ENCODE measurements at places on chromosomes 5 and 9. TPM values are rescaled to one million over a fixed set of nuclear protein-coding genes. Genes with fewer than 3 reads are reported as not detected.
A peak's percentile ranks its signal among the peaks of the same experiment; 100 is the strongest.

ACTBL2 gene
- not detected for total RNA-seq

PCDHA9 gene
- total RNA-seq, result 18.9 TPM

PCDHGA2 gene
- total RNA-seq, result 3.0 TPM

DNA sequence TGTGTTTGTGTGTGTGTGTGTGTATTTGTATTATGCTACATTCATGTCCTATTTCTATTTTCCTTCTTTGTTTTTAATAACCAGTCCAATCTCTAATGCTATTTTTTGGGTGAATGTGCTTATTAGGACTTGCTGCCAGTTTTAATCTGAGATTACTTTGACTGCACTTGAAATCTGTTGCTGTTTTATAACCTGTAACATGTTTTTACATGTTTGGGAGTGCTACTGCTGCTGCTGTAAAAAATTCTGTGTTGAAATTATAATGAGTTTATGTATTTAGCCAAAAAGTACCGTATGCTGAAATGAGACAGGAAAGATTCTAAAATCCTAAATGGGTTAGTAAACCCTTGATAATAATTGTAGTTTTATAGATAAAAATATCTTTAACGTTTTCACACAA, 104.7 kb upstream of the SSBP2 start:
- DNase-seq, result no peak

DNA sequence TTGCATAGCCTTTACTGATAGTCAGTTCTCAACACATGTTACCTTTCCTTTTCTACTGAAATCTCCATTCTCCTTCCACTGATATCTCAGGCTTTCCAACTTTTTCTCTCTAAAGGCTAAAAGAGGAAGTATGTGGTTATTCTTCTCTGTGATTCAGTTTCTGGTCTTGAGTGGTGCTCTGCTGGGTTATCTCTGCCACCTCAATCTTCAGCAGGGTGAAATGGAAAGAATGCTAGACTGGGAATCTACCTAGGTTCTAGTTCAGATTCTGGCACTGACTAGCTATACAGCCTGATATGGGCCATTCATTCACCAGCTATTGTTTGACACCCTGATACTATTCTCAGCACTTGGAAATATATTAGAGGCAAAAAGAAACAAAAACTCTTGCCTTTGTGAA, 124.9 kb upstream of the GRIA1 start:
- DNase-seq, result no peak

DNA sequence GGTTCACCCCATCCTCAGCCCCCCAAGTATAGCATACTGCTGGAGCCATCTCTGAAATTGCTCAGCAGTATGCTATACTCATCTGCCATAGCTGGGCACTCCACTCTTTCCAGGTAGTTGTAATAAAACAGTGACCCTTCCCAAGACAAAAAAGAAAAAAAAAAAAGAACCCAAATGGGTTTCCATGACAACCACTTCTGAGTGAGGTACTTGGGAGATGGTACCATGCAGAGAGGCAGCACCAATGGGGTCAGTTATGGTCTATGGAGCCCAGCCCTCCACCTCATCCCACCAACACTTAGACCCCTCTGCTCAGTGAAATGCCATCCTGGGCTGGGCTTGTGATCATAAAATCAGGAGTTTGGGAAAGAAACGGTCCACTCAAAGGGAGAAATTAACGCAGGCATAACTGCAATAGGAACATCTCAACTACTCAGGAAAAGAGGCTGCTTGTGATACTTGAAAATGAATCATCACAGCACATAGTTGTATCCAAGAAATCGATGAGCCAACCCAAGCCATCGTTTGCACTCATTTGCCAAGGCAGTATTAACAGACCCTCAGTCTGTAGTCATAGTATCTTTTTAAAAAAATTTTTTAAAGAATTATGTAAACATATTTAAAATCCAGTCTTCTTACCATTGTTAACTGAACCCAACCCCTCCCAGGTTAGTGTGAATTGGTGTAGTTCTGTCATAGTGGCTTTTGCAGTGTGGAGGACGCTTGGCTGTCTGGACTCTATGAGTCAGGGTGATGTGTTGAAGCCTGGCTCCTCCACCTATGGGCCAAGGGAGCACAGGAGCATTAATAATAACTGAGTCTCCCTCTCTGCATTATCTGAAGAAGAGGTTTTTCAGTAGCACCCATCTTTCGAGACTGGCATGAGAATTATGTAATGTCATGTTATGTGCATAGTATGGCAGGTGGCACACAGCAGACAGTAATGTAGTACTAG, 402.7 kb downstream of the SPOCK1 start:
- no peak for DNase-seq

DNA sequence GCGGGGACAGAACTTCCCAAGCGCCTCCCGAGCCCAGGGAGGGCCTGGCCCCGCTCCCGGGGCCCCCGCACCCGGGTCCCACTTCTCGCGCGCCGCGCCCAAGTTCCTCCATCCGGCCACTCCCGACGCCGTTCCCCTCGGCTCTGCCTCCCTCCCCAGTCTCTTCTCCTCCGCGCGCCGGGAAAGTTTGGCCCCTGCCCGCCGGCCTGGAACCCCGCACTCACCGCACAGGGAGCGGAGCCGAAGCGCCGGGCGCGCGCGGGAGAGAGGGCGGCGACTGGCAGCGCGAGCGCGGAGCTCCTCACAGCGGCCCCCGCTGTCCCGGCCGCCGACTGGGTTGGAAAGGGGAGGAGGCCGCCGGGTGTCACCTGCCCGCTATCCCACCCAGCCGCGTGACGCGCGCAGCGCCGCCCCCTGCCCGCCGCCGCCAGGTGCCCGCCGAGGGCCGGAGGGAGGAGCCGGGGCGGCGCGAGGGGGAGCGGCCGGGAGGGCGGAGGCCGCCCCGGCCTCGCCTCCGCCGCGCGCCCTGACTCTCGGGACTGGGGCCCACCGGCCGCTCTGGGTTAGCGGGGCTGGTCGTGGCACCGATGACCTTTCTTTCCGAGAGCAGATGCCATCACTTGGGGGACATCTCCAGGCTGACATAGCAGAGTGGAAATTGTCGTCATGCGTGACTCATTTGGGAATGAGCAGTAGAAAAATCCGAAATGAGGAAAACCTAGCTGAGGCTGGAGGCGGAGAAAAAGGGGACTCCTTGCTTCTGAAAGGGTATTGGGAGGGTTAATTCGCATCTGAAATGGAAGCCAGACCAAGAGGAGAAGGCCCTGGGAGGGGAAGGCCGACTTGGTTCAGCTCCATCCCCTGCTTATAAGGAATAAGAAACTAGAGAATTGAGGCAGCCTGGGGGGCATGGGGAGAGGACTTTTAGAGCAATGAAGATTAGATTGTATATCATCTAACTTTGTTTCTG, at the start of gene ELOVL7:
ELOVL7 (minus strand) TSS at position 334 of the 970 bp plus-strand sequence. CDS start 56,872 bp downstream, outside the sequence.
- DNase-seq, result peak; percentile 68

DNA sequence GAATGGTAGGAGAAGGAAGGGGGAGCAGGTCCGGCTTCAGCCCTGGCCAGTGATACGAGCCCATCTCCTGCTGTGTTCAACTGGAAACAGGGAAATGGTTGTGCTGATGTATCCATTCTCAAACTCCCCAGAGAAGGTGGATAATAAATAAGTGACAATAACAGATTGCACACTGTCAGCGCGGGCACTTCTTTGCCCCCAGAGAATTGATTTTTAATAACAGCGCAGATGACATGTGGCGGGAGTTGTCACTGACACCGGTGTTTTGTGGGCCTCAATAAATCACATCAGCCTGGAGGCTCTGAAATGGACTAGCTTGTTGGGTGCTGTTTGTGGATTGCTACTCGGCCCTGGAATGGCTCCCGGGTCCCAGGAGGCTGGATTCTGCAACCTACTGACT, 141.4 kb upstream of the PANK3 start:
- DNase-seq, result no peak

- DNase-seq, result no peak
These were observed 334.7 kb upstream of the PIK3R1 start for GRCh38 chr5:67880876-67881275.

DNA sequence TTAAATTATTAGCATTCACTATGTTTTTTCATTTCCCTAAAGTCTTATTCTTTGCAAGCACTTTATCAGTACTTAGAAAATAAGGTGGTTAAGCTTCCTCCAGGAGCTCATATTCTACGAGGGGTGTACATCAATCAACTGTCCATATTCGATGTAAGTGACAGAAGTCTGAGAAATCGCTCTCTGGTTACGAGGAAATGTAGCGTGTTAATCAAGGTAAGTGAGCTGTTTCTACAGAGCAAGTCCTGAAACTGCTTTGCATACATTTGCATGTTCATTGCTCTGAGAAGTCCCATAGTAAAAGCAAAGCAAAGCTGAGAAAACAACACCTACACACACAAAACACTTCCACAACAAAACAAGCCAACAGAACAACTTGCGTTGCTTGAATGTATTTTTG, 893.9 kb upstream of the DMAC1 start:
- DNase-seq, result no peak

DNA sequence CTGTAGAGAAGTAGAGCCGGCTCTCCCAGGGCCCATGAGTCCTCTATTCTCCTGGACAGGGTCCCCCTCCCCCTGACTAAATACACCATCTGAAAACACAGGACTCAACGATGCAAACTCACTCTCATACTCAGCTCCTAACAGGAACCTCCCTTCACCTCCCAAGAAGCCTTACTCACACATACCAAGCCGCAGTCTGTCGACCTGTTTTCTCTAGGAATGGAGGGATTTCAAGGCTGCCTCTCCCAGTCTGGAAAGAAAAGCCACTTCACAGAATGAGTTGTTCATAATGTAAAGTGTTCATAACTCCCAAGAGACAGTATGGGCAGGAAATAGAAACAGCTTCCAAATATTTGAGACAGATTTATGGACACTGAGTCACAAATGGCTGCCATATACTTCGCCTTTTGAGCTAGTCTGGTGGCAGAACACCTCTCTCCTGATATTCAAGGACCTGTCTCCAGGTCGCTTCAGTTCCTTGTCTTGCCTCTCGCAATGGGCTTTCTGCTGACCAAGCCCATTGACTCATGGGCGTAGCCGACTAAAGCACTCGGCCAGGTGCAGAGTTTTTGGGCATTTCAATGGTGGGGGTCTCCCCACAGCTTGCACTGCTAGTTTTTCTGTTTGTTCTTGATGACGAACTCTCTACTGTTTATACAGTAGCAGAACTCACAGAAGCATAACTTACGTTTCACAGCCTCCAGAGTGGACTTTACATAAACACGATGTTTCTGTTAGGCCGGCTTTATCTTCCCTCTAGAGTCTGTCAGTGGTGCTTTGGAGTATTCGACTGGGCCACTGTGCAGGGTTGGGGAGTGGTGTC, 25.0 kb upstream of the IL17B start:
- DNase-seq, result no peak

DNA sequence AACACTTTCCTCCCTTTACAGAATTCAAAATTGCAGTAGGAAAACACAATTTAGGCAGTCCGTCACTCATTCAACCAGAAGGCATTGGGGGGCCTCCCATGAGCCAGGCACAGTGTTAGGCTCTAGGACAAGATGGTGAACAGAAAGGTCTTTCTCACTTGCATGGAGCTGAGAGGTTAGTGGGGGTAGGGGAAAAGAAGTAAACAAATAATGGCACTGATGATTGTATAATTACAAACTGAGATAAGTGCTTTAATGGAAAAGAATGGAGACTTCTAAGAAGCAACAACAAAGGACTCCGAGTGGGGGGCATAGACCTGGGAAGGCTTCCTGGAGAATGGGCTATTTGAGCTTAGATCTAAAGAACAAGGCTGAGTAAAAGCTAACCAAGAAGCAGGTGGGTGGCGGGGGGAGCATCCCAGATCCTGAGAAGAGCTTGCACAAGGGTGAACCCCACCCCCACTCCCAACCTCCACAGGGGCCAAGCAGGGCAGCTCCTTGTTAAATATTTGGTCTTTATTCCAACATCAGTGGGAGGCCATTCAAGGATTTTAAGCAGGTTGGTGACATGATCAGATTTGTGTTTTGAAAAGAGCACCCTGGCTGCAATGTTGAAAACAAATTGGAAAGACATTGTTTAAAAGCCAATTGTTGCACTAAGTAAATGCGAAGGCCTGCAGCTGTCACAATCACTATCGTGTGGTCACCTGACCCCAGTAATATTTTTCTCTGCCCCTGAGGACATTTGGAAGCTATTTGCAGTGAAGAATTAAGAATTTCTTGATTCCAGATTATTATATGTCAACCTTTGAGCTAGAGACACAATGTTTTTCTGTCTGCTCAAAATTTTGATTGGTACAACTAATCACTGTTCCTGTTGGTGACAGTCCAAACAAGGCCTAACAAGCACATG, 73.9 kb upstream of the EFNA5 start:
- DNase-seq, result no peak

DNA sequence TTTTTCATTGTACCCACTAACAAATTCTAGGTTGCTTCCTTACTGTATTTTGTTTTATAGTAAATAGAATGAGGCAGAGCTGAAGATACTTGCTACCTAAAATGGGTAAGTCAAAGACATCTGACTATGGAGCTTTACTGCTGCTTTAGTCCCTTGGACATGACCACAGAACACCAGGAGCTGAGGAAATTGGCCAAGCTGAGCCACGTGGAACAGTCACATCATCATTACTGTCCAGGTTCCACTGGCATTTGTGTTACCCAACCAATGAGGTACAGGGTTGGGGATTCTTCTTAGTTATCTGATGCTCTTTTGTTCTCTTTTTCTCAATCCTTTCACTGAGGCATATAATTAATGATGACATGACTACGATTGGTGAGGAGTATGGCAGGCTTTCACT, 47.1 kb downstream of the SSBP2 start:
- DNase-seq, result no peak

- no peak for DNase-seq
These were observed 18.5 kb downstream of the OLFM1 start for GRCh38 chr9:135105938-135106491.

- DNase-seq, result peak; percentile 81
These were observed 127.4 kb downstream of the BARX1 start for GRCh38 chr9:93827545-93828330.

GRCh38 chr5:147751156-147751830, 31.2 kb downstream of the JAKMIP2 start:
- no peak for DNase-seq

GRCh38 chr5:162444129-162444762, 376.7 kb downstream of the GABRG2 start:
- DNase-seq, result no peak

- no peak for DNase-seq
These were observed 146.4 kb downstream of the EGFLAM start for GRCh38 chr5:38404667-38405276.

DNA sequence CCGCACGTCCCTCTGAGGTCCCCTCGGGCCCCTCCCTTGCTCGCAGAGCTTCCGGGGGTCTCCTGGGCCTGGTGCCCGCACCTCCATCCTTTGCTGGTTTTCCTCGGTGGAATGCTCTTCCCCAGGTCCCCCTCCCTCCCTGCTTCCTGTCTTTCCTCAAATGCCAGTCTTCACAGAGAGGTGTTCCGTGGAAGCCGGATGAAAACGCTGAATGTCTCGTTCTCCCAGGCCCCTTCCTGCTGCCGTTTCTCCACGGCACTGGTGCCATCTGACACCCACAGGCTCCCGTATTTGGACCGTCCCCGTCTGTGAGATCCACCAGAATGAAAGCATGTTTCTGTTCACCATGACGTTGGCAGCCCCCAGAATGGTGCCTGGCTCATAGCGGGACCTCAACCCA, 4.1 kb downstream of the OR2V1 start:
- DNase-seq, result no peak

GRCh38 chr9:79268806-79269205, 303.0 kb upstream of the TLE4 start:
- DNase-seq, result no peak

DNA sequence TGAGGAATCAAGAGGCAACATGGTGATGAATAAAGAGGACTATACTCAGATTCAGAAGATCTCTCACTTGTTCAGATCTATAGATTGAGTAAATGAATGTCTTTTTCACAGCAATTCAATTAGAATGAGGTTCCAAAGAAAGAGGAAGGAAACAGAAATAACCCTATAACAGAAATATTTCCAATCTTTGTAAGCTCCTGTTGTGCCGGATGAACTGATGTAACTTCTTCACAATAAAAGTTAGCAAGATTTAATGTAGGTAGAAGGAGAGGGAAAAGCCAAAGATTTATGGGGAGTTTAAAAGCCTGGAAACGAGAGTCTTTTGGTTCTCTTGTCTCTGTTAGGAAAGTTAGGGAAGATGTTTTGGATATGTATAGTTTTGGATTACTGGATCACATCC, 92.1 kb downstream of the PBX3 start:
- no peak for DNase-seq

Data from glutamatergic neuron (in vitro differentiated cells).